ENCODE measurements at places on chromosomes 6 and 20.

- ATAC-seq: no peak
Measured at GRCh38 chr6:161048641-161049040, 57.1 kb downstream of the MAP3K4 start.

GRCh38 chr20:23248461-23248882, 102.1 kb upstream of the NXT1 start:
- no peak for ATAC-seq

DNA sequence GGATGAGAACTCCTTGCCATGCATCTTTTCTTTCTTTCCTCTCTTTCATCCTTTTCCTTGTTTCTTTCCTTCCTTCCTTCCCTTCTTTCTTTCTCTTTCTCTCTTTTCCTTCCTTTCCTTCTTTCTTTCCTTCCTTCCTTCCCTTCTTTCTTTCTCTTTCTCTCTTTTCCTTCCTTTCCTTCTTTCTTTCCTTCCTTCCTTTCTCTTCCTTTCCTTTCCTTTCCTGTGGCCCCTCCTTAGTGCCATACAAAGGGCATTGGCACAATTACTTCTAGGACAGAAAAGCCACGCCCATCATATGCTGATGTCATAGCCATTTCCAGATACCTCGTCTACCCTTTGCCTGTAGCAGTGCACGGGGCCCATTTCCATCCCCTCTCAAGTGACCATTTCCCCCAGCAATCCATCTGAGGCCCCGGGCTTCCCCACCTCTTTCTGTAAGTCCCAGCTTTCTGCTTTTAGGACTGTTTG, 2.2 kb upstream of the CENPB start:
- no peak for ATAC-seq

DNA sequence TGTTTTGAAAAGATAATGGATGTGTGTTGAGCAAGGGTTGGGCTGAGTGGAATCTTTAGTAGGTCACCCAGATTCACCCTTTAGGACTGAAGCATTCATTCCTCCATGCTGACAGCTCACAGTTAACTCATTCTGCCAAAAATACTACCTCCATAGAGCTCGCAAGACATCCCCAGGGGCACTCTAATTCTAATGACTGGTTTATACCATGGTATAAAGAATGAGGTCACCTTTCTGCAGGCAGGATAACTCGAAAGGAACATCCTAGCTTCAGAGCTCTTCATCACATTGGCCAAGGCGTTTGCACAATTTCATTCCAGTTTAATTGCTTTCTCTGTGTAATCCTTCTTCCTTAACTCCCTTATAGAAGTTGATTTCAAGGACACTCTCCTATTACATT, 1257.2 kb upstream of the EYS start:
- ATAC-seq: no peak

DNA sequence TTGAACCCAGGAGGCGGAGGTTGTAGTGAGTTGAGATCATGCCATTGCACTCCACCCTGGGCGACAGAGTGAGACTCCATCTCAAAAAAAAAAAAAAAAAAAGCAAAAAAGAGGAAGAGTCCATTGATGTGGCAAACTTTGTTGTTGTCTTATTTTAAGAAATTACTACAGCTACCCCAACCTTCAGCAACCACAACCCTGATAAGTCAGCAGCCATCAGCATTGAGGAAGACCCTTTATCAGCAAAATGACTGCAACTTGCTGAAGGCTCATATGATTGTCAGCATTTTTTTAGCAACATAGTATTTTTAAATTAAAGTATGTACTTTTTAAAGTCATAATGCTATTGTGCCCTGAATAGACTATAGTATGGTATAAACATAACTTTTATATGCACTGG, 48.8 kb downstream of the ZFP64 start:
- ATAC-seq: no peak

DNA sequence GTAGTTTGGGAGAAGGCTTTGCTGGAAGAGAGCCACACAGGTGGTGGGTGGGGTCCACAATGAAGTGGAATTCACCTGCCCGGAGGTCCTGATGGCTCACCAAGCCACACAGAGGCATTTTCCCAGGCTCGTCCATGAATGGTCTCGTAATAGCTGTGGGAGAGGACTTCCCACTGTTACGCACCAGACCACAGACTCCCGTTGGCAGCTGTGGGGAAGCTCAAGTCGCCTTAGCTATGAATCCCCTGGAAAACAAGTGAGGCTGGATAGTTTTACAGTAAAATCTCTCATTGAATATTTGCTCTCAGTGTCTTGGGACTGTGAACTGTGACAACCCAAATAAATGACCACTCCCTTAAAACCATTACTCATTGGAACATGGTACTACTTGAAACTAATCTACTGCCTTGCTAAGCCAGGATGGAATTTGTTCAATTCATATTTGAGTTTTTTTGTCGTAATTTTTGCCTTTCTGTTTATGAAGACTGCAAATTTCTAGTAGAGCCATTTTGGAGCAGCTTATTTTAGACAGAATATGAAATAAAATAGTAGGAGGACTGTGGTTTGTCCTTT, 79.4 kb downstream of the JAG1 start:
- no peak for ATAC-seq

GRCh38 chr6:139932671-139933070, 558.2 kb upstream of the CITED2 start:
- no peak for ATAC-seq

- no peak for ATAC-seq
Measured at GRCh38 chr6:101531538-101531937, 138.0 kb downstream of the GRIK2 start.

- no peak for ATAC-seq
Measured at GRCh38 chr20:24566656-24567055, 97.2 kb downstream of the SYNDIG1 start.

DNA sequence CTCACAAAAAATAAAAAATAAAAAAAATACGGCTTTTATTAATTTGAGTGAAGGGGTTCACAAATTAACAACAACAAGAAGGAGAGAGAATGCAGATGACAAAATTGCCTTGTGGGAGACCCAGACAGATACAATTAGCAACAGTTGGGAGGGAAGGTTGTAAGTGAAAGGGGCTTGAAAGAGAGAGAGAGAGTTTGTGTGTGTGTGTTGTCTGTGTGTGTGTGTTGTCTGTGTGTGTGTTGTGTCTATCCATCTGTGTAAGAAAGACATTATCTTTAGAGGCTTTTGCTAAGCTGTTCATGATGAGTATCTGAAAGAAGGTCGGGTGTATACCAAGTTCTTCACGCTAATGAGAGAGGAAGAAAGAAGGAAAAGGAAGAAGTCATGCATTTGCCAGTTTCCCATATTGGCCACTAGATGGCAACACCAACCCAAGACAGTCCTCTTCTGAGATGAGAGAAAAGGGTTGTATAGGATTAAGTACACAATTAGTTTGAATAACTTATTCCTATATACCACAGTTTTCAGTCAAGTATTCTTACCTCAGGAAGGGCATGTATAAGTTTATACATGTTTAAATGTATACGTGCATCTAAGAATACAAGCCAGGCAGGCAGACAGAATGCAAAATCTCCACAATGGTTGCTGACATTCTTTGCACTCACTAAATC, 63.7 kb upstream of the CD2AP start:
- peak; percentile 72 for ATAC-seq

DNA sequence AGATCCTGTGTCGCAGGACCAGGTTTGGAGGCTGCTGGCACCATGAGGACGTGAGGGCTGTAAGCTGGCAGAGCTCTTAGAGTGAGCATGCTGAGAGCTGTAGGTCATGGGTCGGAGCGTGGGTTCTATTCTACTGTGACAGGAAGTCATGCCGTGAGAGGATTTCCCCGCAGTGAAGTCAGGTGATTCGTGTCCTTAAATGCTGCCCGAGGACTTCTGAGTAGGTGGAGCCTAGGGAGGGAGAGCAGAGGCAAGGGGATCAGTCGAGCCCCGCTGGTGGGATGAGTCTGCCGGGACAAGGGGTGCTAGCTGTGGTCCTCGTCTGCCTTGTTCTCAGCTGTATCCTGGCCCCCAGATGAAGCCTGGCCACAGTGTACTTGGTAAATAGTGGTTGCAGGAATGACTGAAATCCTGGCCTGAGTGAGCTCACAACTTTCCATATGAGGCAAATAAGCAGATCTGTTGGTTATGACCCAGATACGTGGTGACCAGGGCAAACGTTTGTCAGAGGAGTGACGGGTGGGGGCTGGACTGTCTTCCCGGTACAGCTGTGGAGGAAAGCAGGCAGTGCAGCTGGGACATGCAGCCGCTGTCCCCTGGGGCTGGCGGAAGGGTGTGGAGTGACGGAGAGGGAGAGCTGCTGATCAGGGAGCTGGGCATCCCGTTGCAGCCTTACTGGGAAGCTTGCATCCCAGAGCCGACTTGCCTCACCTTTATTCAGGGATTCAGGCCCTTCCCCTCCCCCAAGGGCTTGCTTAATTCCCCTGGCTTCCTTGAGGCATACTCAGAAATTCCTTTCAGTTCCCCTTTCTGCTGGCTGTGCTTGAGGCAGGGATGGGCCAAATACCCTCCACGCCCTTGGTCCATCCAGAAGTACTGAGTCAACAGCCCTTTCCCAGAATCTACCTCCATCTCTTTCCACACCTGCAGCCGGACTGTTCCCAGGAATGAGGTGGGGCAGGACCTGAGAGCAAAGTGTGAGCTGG, 250.9 kb upstream of the RREB1 start:
- peak; percentile 93 for ATAC-seq

DNA sequence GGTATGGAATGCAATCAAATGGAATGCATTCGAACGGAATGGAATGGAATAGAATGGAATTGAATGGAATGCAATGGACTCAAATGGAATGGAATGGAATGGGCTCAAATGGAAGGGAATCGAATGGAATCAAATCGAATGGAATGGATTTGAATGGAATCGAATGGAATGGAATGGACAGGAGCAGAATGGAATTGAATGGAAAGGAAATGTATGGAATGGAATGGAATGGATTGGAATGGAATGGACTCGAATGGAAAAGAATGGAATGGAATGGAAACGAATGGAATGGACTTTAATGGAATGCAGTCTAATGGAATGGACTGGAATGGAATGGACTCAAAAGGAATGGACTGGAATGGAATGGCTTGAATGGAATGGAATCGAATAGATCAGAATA, 18.3 kb upstream of the DEFB115 start:
- no peak for ATAC-seq

DNA sequence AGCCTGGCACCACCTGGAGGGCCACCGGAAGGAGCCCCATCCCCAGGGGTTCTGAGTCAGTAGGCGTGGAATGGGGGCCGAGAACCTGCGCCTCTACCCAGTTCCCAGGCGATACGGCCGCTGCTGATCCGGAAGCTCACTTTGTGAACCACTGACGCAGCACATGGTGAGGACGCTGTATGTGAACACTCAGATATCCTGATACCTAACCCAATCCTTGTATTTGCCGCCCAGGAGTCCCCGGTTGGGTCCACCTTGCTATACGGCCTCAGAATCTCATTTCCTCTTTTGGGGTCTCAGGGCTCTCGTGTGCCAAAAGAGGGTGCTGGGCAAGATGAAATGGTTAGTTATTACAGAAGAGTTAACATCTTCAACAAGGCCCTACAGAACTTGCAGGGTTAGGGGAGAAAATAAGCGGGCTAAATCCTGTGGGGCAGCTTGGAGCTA, 604 bp upstream of the RAB5IF start:
- peak; percentile 71 for ATAC-seq

DNA sequence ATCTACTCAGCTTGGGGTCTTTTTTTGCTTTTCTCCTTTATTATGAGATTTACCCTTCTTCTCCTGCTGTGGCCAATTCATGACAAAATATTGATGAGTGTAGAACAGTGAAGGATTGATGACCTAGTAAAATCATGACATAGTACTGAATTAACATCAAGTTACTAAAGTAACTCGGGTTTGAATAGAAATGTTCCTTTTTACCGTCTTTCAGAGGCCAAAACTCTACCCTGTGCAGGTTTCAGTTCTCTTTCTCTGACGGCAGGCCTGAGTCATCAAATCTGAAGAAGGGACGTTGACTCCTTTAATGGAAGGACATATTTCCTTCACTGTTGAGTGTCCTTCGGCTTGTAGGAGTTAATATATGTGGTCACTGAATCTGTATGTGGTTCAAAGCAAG, 80.7 kb downstream of the RREB1 start:
- peak; percentile 89 for ATAC-seq

DNA sequence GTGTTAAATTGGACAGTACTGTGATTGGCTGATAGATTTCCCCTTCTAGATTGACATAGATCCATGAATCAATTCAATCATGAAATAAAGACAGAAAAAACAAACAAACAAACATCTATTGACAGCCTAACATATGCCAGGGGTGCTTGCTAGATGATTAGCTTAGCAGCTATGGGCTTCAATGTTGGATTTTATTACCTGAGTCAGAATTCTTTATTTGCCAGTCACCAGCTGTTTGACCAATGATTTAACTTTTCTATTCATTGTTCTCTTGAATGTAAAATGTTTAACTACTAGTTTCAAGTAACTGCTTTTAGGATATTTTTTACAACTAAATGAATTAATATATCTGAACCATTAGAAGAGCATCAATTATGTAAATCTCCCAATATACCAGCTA, 901.3 kb upstream of the CITED2 start:
- ATAC-seq: no peak

GRCh38 chr6:110682460-110682853, 132.8 kb downstream of the CDK19 start:
- ATAC-seq: peak; percentile 98
